NCI-H2029 (cell line): ENCODE measurements at places on chromosomes 7 and 10.
A peak's percentile ranks its signal among the peaks of the same experiment; 100 is the strongest.

DNA sequence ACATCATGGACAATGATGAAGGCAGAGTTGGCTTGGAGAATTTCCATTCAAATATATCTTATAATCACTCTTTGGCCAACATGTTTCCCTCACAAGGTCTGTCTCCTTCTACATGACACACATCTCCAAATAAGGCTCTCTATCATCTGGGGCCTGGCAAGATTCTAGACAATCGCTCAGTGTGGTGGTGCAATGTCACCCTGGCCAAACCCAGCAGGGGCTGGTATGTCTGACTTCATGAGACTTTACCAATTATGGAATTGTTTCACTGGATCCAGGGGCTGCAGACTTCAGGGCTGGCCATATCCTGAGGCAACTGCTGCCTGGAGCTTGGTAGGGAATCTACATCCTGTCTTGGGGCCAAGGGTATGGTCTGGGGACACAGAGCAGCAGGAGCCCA, 319.0 kb downstream of the PLXNA4 start:
- DNase-seq: no peak

- no peak for DNase-seq
These were observed 40.4 kb downstream of the WIPI2 start for GRCh38 chr7:5230265-5231067.

DNA sequence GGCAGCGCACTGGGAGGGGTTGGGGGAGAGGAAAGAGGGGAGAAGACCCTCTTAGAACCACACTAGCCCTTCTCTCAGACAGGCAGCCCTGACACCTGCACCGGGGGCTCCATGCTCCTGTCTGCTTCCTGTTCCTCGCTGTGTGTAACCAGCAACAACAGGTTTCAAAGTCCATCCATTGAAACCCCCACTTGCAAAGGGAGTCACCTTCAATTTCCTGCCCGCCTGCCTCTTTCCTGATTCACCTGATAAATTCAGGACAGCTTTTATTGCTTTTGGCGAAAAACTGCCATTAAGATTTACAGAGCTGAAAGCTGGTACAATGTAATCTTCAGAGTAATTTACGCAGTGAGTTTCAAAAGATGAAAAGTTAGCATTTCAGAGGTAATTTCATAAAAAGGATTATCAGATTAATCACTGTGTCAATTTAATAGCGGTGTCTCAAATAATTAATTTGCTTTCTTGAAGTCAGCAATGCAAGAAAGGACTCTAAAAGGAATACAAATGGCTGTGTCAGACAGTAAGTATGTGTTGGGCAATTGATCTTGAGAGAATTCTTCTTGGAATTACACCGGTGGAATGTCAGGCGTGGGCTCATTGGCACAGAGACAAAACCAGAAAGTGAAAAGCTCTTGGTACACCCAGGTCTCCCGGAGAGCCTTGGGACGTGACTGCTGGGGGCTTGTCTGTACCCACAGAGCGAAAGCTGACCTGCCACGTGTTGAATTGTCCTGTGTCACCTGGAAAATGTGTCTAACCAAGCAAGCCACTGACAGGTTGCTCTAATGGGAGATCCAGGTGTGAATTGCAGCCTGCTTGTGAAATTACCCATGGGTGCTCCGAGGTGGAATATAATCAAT, 60.7 kb downstream of the TMEM209 start:
- no peak for DNase-seq

DNA sequence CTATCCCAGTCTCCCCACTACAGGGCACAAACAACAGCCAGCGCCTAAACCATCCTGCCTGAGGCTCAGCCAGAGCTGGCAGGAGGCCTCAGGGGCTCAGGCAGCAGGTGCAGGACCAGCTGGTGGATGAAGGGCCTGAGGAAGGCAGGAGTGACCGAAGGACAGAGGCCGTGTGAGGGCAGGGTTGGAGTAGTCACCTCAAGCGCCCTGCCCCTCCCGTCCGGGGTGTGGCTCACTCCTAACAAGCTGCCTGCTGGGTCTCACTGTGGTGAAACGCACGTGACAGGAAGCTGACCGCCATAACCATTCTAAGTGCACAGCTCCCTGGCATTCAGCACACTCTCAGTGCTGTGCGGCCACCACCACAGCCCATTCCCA, 281.1 kb downstream of the ELFN1 start:
- peak; percentile 75 for DNase-seq

DNA sequence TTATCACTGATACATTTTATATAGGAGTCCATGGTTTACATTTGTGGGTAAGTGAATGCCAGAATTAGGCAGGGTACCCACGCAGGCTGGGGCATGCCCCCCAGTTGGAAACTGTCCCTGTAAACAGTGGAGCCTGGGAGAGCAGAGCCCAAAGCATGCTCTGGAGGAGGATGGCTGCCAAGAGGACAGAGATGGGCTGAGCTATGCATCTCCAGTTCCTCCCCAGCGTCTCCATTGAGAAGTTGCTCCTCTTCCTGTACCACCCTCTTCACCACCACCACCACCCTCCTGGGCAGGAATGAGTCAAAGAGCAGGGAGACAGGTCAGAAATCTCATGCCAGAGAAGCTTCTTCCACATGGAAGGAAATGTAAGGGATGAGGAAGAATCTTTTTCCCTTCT, 67.7 kb upstream of the KMT2E start:
- no peak for DNase-seq

DNA sequence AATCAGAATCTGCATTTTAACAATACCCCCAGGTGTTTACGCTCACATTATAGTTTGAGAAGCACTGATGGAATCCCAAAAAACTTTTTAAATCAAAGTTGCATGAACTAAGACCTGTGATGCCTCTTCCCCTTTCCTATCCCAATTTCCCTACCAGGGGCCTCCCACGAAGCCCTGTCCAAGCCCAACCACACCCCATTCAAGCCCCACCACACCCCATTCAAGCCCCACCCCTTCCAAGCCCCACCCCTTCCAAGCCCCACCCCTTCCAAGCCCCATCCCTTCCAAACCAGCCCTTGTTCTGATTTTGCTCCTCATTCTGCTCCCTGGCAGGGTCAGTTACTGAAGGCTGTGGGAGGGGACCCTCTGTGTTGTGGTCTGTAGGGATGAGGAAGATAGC, 9.8 kb upstream of the AQP1 start:
- no peak for DNase-seq

DNA sequence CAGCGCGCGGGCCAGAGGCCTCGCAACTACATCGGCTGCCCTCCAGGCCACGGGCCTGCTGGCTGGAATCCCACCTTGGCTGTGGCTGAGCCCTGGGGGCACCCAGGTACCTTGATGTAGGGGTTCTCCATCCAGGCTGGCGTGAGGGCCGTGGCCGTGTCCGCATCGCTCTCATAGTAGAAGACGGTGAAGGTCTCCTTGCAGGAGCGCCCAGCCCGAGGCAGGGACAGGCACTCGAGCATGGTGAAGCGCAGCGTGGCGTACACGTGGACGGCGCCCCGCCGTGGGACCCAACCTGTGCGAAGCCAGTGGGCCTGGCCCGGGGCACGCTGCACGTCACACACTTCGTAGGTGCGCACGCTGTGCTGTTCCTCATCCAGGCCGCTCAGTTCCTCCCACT, 3.8 kb downstream of the EPHB4 start:
- no peak for DNase-seq

GRCh38 chr7:145434811-145435210, 599.0 kb upstream of the TPK1 start:
- no peak for DNase-seq

- no peak for DNase-seq
These were observed 452 bp upstream of the TMEM140 start for GRCh38 chr7:135147341-135147898.

- DNase-seq: no peak
These were observed 97.7 kb upstream of the FEZF1 start for GRCh38 chr7:122402235-122402634.

DNA sequence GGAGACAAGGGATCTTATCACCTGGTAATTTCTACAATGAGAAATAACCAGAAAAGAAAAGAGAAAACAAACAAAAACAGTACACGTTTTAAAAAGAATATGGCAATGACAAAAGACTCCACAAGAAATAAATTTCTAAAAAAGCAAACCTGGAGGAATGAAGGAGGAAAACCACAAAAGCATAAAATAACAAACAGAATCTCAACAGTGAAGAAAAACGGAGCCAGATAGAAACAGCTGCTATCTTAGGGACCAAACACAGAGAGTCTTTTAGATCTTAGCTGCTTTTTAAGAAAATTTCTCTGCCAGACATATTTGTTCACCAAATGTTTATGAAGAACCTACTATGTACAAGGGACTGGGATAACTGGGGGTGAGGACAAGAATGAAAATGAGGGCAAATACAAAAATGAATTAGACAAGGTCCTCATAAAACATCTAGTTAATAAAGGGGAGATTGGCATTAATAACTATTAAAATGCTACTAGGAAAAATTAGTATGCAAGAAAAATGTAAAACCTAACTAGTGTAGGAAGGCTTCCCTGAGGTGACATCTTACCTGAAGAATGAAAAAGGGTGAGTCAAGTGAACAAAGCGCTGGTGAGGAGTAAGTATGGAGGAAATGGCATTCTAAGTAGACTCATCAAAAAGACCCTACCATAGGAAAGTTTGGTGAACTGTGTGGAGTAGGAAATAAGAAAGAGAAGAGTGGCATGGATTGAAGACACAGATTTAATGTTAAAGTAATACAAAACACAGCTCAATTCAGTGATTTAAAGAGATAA, 34.3 kb downstream of the WASL start:
- DNase-seq: no peak

DNA sequence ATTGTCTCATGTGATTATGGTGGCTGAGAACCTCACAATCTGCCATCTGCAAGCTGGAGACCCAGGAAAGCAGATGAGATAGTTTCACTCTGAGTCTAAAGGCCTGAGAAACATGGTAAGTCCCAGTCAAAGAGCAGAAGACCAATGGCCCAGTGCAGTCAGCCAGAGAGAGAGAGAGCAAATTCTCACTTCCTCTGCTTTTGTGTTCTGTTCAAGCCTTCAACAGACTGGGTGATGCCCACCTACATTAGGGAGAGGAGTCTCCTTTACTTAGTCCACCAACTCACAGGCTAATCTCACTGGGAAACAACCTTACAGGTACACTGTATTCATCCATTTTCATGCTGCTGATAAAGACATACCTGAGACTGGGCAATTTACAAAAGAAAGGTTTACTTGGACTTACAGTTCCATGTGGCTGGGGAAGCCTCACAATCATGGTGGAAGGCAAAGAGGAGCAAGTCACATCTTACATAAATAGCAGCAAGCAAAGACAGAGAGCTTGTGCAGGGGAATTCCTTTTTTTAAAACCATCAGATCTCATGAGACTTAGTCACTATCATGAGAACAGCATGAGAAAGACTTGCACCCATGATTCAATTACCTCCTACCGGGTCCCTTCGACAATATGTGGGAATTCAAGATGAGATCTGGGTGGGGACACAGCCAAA, 4.7 kb upstream of the FRMPD2 start:
- DNase-seq: no peak

DNA sequence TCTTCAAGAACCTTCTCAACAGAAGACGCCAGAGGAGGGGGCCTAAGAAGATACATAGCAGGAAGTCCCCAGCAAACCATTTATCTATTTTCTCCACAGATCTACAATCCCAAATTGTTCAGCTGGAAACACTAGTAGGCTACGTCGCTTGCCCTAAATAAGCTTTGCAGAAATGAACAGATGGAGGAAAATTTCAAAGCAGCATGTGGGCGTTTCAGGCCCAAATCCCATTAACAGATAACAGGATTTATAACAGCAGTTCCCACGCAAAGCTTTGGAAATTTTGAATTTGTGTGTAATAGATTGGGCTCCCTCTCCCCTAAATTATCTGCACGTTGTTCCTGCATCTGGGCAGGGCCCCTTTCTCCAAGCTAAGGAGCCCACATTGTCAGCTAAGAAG, 60.6 kb upstream of the FRMD4A start:
- no peak for DNase-seq

DNA sequence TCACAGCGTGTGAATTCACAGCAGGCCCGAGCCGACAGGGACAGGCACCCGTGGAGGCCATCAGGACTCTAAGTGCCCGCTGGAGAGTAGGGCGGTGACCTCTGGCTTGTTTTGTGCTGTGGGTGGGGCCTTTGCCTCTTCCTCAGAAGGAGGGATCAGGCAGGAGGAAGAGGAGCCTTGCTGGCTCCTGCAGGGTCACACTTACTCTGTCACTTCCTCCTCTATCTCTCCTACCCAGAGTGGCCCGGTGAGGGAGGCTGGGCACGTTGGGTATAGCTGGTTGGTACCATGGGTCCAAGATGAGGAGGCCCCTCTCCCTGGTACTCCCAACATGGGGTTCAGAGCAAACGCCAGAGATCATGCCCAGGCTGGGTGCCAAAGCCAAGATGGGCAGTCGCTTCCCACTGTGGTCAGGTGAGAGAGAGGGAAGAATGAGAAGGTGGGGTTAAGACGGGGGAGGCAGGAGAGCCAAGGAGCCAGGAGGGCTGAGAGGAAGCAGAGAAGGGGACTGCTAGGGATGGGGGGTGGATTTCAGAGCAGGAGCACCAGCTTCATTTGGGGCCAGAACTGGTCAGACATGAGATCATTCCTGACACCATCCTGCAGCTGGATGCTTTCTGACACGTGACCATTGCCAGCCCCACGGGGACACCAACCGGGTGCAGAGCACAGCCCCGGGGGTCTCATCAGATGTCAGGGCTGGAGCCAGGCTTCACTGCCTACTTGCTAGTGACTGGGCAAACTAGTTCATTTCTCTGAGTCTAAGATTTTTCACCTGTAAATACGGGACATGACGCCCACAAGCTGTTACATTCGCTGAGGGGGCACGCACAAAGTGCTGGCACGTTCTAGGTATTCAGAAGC, 54.8 kb upstream of the CACUL1 start:
- DNase-seq: no peak

DNA sequence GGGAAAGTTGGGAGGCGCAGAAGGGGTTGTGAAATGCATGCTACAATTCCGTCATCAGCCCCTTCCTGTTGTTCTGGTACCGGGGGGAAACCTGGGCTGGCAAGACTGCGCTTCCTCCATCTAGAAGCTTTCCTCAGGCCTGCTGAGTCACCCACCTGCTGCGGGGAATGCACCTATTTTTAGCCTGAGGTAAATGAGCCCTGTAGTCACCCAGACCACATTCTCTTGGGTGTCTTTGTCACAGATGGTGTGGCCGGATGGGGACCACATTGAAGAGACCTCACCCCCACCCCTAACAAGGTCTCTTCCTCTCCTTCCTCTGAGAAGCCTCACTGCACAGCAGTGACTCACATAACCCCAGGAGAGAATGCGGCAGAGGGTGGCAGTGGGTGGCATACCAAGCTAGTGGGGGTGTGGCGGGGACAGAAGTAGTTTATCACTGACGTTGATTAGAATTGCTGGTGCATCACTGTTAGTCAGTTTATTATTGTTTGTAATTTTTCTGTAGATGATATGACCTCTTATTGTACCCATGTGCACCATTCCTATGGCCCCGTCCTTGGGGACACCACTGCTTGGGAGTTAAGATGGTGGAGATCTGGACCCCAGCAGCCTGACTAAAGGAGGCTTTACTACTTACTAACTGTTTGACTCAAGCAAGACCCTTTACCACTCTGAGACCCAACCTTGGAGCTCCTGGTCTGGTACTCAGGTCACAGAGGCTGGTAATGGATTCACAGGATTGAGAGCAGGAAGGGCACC, 83.0 kb upstream of the DUSP5 start:
- DNase-seq: no peak

GRCh38 chr7:96495751-96496216, 173.9 kb upstream of the SLC25A13 start:
- peak; percentile 87 for DNase-seq

DNA sequence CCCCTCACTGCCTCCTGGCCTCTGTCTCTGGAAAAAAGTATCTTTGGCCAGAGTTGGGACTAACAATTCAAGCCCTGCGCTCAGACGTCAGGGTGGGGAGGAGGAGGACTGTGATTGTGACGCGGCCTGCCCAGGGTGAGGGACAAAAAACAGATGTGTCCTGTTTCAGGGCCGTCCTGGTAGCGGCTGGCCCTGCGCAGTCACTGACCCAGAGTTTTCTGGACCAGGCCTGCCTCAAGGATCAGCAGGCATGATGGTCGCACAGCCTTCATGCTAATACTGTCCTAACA, 110.1 kb downstream of the CYTH3 start:
- no peak for DNase-seq
